Stimulated activated naive B cell treated with anti-CD40 and anti-IgM and Interleukin-4, amounts not matched to agents 10 μg/mL and 1 μg/mL and 100 μg/mL, for 72 hours (primary cell): ENCODE measurements at places on chromosomes 1 and 21.

- DNase-seq, result no peak
These were observed 36.5 kb downstream of the PTPN14 start for GRCh38 chr1:214514819-214515383.

GRCh38 chr1:29620631-29621030 is 384.3 kb downstream of the PTPRU start:
- no peak for DNase-seq

- no peak for DNase-seq
These were observed 120.6 kb downstream of the DNM3 start for GRCh38 chr1:171961861-171962260.

GRCh38 chr21:46667741-46668380 is 32.4 kb downstream of the PRMT2 start:
- DNase-seq, result no peak

GRCh38 chr1:204174958-204175357 is 8.8 kb upstream of the REN start:
- DNase-seq, result no peak

GRCh38 chr1:153578936-153579335 is 13.3 kb upstream of the S100A2 start:
- no peak for DNase-seq

DNA sequence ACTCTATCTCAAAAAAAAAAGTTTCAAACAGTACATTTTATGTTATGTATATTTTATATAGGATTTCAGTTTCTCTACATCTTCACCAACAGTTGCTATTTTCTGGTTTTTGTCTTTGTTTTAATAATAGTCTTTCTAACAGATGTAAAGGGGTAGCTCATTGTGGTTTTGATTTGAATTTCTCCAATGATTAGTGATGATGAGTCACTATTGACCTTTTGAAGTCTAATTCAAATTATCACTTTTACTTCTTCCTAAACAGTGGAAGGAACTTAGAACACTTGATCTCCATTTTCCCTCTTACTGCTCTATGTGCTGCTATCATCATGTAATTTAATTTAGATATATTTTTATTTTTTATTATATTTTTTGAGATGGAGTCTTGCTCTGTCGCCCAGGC is 31.7 kb upstream of the SHCBP1L start:
- DNase-seq, result no peak

DNA sequence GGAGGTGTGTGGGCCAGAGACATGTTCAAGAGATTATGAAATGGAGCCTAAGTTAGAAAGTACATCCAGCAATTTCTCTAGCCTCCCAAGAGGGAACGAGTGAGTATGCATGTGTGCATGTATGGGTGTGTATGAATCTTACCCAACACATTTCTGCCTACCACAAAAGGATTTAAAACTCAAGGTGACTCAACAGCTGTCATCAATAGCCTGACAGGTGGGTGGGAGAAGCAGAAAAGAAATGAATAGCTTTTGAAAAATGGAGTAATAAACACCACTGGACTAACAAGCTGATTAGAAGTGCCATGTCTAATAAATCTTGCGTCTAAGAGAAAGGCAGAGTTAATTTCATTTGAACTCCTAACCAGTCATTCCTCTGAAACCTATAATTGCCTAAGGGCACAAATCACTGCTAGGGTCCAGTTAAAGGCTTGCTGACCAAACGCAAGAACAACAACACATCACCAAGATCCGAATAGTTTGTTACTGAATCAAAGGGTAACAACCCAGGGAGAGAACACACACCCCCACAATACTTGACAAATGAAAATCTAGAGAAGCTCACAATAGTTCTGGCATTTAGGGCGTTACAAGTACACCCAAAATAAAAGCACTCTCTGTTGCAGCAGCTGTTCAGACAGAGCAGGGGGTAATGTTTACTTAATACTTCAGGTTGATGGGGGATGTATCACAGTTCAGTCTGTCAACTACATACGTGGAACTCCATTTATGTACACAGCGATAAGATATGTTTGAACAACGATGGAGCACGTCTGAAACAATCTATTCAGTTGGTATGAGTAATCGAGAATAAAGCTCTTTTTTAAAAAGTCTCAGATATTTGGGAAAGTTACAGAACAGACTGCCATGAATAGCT is 1.4 kb downstream of the KIAA0319L start:
- DNase-seq, result no peak

DNA sequence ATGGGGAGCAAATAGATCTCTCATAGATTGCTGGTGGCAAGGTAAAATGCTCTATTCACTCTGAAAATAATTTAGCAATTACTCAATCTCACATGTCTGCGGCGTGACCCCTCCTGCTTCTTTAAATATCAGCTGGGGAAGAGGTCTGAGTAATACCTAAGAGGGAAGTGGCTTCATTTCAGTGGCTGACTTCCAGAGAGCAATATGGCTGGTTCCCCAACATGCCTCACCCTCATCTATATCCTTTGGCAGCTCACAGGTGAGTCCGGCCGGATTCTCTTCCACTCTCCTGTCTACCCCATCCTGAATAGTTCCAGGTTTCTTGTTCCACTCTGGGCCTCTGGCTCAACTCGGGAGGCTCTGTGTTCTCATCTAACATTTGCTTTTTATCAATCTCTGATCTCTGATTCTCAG is at the start of gene SLAMF7:
Gene SLAMF7 (plus strand): TSS at position 150 of the 414 bp plus-strand sequence. CDS start 55 bp downstream, at position 205.
- peak; percentile 57 for DNase-seq

DNA sequence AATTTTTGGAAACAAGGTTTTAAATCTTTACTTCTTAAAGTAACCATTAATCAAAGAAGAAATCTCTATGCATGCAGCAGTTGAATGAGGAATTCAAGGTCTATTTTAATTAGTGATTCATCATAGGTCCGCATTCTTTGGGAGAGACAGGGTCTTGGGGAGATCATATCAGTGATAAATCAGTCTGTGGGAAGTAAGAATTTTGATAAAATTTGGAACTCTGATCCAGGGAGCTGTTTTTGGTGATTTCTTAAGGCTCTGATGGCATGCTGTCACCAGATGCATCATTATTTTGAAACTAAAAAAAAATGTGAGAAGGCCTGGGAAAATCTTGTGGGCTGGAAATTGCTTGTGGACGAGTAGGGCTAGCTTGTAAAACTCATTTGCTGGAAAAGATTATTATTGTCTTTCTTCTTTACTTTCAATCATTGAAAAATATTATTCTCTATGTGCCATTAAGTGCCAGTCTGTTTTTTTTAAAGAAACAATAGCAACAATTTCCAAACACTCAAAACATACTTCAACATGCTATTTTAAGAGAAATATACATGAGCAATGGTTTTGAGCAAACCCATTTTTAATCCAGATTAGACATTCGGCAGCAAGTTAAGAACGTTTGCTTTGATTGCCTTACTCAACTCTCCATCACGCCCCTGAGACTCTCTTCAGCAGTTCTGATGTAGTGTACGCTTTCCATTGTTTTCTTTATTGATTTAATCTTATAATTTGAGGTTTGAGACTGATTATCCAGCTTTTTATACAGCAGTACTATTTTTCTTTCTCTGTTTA is 62.6 kb downstream of the ZBTB18 start:
- no peak for DNase-seq

GRCh38 chr1:20792196-20792595 is 5.1 kb upstream of the HP1BP3 start:
- no peak for DNase-seq

DNA sequence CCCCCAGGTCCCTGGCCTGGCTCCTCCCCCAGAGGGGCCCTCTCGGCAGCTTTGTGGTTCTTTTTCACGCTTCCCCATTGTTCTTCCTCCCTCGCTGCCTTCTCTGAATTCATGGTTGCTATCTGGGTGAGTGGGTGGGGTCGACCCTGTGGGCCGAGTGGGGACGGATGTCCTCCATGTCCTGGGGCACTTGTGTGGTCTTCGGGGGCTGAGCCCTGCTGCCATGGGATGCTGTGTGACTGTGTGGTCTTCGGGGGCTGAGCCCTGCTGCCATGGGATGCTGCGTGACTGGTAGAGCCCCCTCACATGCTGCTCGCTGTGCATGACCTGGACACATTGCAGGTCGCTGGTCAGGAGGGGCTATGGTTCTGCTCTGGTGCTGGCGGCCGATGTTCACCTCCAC is 21.6 kb upstream of the DIP2A start:
- DNase-seq, result no peak

DNA sequence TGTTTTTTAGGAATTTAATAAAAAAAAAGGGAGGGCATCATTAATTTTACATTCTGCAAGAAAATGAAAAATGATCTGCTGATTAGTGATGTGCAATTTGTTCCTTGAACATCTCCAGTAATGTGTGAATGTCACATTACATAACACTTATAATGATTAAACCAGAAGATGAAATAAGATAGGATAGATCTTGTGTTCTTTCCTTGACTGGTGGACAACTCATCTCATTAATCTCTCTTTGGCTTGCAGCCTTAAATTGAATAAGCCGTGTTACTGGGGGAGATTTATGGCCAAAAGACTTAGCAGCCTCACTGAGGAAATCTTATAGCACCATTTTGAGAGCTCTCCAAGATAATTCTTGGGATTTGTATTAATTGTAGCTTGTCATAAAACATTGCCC is 217.2 kb downstream of the ST6GALNAC3 start:
- DNase-seq, result no peak
